ENCODE measurements at places on chromosomes 16 and 17.

DNA sequence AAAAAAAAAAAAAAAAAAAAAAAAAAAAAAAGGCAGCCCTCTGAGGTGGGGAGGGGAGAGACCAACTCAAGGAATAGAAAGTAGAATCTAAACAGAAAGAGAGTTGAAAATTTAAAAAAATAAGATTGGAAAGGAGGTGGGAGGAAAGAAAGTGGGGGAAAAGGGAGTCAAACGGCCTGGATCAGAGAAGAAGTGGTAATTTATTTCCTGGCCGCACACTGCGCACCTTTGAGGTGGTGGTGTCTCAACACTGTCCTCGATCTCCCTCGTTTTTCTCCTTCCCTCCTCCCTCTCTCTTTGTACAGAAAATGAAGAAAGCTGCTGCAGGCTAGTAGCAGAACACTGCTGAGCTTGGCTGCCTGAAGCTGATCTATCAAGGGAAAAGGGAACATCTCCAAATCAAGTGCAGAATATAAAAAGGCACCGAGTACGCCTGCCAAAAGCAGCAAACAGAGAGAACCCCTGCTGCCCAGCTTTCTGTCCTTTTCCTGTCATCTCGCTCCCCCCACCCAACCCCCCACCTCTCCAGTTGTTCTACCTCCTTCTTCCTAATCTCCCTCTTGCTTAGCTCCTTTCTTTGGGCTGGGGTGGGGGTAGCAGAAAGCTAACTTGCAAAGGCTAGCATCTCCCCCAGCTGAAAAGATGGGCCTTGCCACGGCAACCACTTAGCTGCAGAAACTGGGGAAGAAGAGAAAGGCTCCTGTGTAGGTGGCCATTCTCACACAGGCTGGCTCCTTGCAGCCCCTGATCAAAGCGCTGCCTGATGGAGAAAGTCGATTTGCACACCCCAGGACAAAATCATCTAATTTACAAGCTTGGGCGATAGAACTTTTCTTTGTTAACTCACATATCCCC, 22.5 kb downstream of the AXIN2 start:
- no peak for DNase-seq

DNA sequence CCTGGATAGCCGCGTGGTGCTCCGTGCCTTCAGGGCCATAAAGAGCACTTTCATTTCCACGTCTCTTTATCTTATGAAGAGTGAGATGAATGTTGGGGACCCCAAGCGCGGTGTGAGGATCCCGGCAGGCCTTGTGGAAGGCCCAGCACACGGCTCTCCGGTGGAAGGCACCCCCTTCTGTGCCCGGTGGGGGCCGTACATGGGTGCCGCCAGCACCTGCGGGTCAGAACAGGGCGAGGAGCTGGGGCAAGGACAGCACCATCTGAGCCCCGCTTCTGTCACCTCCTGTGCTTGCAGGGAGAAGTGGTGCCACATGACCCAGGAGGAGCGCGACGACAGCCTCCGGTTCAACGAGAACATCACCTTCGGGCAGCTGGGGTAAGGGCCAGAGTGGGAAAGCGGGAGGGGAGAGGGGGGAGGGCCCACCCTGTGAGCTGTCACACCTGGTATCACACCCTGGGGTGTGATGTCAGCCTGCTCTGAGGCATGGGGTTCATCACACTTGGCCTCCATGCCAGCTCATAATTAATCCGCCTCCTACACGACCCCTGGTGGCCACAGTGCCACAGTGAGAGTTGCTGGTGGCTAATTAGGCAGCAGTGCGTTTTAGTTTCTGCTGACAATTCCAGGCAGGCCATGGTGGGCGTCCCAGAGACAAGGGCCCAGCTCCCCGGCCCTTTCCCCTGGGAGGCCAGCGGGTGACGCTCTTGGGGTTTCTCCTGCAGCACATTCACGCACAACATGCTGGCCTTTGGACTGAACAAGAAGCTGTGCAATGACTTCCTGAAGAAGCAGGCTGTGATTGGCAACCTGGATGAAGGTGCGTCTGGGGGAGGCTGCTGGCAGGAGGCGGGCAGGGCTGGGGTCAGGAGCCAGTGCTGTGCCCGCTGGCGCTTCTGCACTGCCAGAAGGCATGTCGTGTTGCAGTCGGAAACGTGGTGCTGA, 25.7 kb downstream of the CIBAR2 start:
- peak; percentile 63 for DNase-seq

DNA sequence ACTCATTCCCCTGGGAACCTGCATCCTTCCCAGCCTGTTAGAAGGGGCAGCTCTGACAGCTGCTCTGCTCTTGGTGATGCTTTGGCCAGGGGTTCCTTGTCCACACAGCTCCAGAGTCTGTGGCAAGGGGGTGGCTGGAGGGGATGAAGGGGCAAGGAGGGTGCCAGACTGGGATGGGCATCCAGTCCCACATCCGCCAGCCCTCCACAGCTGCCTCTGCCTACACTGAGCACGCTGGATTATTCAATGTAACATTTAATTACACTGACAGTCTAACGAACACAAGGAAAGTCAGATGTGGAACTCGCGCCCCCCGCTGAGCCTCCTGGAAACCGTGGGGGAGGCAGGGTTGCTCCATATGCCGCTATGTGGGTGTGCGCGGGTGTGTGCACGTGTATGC, 101.1 kb downstream of the C16orf78 start:
- no peak for DNase-seq

- DNase-seq, result no peak
Observed at GRCh38 chr17:81990836-81991683, 13.6 kb downstream of the ASPSCR1 start.

DNA sequence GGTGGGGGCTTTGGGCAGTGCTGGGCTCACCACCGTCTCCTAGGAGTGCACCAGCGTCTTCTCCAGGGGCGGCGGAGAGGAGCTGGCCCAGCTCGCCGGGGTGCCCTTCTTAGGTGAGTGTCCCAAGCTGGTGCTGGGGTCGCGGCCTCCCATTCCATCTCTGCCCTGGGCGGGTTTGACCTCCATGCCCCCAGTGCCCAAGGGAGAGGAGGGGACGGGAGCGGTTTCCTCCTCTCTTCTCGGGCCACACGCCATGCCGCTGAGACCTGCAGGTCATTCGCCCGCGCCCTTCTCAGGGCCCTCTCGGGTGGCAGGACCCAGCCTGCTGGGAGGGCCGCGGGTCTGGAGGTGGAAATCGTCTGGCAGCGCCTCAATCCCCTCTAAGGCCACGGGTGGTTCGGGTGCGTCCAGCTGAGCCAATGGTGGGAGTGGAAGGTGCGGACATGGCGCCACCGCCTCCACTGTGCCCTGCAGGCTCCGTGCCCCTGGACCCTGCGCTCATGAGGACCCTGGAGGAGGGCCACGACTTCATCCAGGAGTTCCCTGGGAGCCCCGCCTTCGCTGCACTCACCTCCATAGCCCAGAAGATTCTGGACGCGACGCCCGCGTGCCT, 5.3 kb downstream of the IGFALS start:
- no peak for DNase-seq

GRCh38 chr16:83955218-83956130, 2.4 kb downstream of the OSGIN1 start:
- DNase-seq, result no peak

GRCh38 chr17:74288785-74289184, 14.8 kb downstream of the DNAI2 start:
- peak; percentile 43 for DNase-seq

DNA sequence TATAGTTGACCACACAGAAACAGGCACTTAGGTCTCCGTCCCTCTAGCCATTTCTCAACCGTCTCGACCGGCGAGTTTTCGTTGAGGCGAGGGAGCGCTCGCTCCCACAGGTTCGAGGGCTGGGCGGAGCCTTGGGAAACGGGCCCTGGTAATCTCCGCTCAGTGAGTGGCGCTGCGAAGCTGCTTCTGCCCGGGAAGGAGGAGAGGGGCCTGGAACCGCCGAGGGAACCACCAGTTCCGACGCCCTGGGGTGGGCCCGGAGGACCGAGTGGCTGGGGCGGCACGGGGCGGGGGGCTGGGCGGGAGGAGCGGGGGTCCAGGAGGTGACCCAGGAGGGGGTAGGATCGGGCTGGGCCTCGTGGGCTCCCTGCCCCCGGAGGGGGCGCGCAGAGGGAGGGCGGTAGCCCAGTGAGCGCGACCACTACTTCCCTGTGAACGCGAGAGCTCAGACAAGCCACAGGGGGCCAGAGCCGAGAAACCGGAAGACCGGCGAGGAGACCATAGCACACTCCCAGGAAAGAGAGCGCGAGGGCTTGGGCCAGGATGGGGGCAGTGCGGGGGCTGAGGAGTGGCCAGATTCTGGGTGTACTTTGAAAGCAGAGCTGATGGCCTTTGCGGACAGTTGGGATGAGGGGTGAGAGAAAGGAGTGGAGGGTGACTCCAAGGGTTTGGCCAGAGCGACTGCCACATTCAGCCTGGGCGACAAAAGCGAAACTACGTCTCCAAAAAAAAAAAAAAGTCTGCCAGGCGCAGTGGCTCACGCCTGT, 29.9 kb upstream of the ARL4D start:
- peak; percentile 82 for DNase-seq

DNA sequence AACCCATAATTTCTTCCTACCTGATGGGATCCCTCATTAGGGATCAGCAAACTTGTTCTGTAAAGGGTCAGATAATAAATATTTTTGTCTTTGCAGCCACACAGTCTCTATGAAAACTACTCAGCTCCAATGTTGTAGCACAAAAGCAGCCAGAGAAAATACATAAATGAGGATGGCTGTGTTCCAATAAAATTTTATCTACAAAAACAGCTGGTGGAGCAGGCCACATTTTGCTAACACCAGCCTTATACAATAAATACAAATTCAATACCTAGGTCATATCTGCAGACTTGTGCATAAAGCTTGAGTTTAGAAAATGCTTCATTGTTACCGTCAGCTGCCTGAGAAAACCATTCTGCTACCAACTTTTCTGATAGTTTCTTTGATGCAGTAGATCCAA, 38.4 kb upstream of the INTS2 start:
- no peak for DNase-seq

DNA sequence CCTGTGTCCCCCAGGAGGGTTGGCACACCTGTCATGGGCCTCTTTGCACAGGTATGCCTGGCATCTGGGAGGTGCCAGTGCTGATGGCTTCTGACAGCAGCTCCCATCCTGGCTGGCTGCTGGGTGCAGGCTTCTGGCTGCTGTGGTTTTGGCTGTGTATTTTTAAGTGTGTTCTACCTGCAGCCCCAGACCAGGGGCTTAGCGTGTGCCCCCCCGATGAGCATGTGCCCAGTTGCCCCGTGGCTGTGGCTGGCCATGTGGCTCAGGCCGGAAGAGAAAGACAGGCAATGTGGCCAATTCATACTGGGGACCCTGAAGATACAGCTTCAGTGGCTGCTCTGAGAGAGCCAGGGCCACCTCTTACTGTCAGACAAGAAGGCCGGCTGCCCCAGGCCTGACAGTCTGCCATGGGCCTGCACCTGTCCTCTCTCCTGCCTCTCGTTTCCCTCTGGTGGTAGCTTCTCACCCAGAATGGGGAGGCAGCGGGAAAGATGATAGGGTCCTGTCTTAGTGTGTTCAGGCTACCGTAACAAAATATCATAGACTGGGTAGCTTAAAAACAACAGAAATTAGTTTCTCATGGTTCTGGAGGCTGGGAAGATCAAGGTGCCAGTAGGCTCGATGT, 37.6 kb upstream of the LGALS9 start:
- DNase-seq, result no peak

- no peak for DNase-seq
Observed at GRCh38 chr16:67212766-67213165, 13.8 kb downstream of the ELMO3 start.

DNA sequence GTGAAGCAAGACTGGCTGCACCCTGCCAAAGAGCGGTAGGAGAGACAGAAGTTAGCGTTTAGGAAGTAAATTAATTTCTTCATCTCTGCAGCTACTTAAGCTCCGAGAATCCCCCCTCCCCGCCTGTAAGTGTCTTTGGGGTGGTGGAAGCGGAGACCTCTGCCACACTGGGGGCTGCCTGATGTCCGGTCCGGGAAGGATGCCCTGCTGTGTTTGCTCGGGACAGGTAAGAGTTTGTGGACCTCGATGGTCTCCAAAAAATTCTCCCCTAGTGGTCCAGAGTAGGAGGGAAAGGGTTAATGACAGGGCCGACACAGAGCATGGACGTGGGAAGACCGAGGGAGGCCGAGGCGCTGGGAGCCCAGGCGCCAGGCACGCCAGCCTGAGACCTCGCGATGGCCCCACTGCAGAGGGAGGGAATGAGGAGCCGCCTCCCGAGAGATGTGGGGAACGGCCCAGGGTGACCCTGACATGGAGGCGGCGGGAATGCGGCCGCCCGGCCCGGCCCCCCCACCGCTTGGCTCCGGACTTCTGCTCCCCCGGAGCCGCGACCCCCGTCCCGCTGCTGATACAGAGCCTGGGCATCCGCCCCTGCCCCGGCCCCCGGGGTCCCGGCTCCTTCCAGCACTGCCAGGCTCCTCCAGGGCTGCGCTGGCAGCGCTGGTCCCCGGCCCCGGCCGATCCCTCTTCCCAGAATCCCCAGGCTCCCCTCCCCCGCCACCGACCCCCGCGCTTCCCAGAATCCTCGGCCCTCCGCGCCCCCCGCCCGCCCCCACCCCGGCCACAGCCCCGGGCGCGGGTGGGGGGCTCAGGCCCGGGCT, 680 bp downstream of the ZNF629 start:
- DNase-seq, result no peak

- DNase-seq, result no peak
Observed at GRCh38 chr17:57861790-57862693, 12.2 kb upstream of the MRPS23 start.

DNA sequence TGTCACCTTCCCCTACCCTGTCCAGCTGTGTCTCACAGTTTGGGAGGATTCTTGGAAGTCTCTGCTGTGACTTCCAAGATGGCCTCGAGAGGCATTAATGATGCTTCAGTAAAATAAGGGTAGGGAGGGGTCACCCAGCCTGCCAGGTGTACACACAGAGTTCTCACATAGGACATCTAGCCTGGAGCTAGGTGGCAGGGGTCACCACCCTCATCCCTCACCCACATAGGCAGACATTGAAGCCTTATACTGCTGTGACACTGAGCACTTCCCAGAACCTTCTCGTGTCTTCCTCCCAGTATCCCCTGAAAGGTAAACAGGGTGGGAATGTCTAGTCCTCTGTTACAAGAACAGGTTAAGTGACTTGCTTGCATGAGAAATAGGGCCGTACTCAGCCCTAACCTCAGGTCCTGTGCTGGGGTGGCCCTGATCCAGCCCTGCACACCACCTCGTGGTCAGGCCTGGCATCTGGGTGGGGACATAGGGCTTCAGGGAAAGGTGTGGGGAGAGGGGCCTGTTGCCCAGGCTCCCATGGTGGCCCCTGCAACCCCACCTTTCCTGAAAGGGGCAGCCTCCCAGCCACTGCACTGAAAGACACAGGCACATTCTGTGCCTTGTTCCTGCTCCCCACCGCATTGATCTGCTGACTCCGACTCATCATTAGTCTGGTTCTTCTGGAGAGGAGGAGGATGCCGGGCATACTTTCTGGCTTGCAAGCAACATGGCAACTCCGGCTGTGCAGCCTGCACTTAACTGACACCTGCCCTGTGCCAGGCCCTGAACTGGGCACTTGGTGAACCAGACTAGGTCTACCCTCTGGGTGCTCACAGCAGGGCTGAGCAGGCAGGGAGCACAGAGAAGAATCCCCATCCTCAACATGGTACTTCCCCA, 3.6 kb upstream of the MMP15 start:
- DNase-seq, result no peak

- DNase-seq, result peak; percentile 77
Observed at GRCh38 chr16:50699326-50700159, 6.1 kb downstream of the NOD2 start.

DNA sequence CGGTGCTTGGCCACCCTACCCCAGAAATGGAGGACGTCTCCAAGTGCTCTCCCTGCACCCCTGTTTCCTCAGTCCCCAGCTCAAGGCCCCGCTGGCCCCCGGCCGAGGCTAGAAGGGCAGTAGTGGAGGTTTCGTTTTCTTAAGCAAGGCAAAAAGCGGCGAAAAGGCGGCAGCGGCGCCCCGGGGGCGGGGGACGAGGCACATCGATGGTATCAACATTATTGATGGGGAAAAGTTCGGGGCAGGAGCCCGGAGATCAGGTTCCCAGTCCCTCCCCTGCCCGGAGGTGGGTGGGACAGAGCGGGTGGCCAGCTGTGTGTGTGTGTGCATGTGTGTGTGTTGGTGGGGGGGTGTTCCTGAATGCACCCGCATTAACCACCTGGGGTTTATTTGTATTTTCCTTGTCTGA, 4.1 kb upstream of the SALL1 start:
- no peak for DNase-seq
